Colonic mucosa (tissue), 4 donors: ENCODE measurements at places on chromosomes 12 and 14. TPM values are rescaled to one million over a fixed set of nuclear protein-coding genes. Genes with fewer than 3 reads are reported as not detected.

DNA sequence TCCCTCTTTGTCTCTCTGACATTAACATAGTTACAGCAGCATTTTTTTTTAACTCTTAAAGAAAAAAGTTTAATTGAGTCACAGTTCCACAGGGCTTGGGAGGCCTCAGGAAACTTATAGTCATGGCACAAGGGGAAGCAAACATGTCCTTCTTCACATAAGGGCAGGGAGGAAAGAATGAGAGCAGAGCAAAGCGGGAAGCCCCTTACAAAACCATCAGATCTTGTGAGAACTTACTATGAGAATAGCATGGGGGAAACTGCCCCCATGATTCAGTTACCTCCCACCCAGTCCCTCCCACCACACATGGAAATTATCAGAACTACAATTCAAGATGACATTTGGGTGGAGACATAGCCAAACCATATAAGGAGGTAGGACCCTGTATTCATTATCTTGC lies 96.2 kb downstream of the PLBD1 start:
- DNase-seq, result no peak

GRCh38 chr12:24730489-24730896 lies 218.4 kb downstream of the BCAT1 start:
- no peak for DNase-seq

AICDA gene
- not detected for total RNA-seq

GRCh38 chr12:15931590-15932053 lies 20.5 kb downstream of the DERA start:
- no peak for DNase-seq

DNA sequence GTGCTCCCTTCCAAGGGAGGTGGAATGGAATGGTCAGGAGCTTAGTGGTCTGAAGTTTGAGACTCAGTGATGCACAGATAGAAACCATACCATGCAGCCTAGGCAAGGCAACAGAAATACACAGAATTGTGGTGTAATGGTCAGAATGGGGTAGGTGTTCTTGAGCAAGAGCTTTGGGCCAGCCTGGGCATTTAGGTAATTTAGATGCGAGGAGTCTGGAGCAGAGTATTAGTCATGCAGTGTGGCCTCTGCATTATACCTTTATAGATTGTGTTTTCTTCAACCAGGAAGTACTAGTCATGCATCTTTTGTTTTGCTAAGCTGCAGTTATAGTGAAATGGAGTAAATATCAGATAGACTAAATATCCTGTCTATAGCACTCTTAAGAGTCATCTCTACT lies 118.3 kb downstream of the DAAM1 start:
- DNase-seq, result no peak

DNA sequence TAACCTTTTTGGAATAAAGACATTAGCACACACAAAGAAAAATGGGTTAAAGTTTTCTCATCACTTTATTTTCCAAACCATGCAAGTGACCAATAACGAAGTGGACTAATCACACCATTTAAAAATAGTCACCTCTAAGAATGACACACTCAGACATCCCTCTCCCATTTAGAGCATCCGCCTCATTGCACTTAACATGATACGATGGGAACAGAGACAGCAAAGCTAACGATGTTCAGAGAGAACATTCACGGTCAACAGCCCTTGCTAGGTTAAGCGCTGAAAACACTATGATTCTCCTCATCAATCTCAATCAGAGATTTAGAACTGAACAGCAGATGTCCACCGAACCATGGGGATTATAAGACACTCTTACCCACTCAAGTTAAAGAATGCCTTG lies 35.8 kb downstream of the NIN start:
- no peak for DNase-seq

CCDC196 gene
- 0.82 TPM for total RNA-seq

GRCh38 chr12:105916760-105917039 lies 222.1 kb downstream of the NUAK1 start:
- no peak for DNase-seq

DNA sequence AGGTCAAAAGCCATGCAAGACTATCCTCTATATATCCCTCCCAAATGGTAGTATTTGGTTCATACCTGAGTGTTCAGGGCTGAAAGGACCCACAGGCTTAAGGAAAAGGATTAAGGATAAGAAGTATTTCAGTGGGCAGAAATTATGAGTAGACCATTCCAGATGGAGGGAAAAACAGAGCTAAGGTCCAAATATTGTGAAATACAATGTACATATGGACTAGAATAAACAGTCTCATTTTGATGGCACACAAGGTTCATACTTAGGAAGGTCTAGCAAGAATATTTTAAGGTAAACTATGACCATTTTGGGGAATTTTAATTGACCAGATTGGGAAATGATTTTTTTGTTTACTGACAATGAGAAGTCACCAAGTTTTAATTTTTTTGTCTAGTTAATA lies 124.6 kb downstream of the PRKD1 start:
- DNase-seq, result no peak
